ENCODE measurements at places on chromosomes 1 and 21.

- no peak for DNase-seq
Measured at GRCh38 chr21:29419422-29419821, 120.7 kb downstream of the BACH1 start.

DNA sequence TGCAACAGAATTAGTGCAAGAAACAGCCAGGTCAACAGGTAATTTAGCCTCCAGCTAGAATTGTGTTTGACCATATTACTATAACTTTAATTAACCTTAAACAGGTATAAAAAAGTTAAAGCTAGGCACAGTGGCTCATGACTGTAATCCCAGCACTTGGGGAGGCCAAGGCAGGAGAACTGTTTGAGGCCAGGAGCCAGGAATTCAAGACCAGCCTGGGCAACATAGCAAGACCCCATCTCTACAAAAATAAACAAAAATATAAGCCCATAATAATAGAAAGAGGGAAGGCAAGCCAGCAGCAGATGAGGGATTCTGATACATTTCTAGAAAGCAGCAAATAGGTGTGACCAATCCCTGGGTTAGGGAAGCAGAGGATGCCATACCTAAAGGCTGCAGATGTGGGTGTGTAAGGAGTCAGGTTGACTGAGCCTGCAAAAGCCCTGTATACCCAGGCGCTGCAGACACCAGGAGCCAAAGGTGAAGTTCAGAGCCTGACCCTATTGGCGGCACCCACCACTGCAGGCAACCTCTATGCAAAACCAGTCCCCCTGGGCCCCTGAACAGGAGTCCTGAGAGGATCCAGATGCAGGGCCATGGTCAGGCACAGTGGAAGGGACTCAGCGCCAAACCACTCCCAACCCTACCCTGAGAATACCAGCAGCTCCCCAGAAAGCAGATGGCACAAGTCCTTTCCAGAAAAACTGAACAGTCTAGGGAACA is 19.3 kb upstream of the LSS start:
- DNase-seq: no peak

GRCh38 chr1:156664046-156664766 is 13.0 kb downstream of the NES start:
- DNase-seq: no peak

DNA sequence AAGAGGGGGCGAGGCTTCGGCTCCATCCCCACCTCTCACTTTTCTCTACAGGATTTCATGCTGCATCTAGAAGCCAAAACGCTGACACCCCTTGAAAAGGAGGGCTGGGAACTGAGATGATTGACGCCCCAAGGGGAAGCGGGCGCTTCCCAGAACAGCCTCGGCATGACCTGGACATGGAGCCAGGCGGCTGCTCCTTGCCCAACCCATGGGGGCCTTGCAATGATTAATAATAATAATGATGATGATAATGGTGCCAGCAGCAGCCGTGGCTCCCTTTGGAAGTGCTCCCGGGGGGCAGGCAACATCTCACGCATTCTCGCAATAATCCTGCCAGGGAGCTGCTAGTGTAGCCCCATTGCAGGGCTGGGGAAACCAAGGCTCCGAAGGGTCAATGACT is 78.2 kb downstream of the RAP1GAP start:
- DNase-seq: no peak

DNA sequence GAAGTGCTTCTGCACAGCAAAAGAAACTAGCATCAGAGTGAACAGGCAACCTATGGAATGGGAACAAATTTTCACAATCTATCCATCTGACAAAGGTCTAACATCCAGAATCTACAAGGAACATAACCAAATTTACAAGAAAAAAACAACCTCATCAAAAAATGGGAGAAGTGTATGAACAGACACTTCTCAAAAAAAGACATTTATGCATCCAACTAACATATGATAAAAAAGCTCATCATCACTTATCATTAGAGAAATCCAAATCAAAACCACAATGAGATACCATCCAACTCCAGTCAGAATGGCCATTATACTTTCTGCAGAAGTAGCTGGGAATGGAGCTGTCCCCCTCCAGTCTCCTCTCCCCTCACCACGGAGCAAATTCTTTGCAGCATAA is 2.9 kb upstream of the OR2M3 start:
- no peak for DNase-seq

- no peak for DNase-seq
Measured at GRCh38 chr1:88774151-88774556, 90.1 kb downstream of the PKN2 start.
